Endothelial cell of coronary artery (primary cell): ENCODE measurements at places on chromosomes 6 and 20. TPM values are rescaled to one million over a fixed set of nuclear protein-coding genes. Genes with fewer than 3 reads are reported as not detected.

The PTPRT gene
- total RNA-seq, result not detected in 2 replicates

The CALHM5 gene
- 8.4 and 8.5 TPM in 2 replicates for total RNA-seq

The ZNF343 gene
- total RNA-seq, result 10.3 and 13.5 TPM in 2 replicates

The C6orf15 gene
- not detected in 2 replicates for total RNA-seq

The RIPOR2 gene
- total RNA-seq, result 0.28 TPM in 1 of 2 replicates, not detected in the other

The OXT gene
- not detected in 2 replicates for total RNA-seq

The CALHM4 gene
- total RNA-seq, result 0.18 and 0.19 TPM in 2 replicates

The MTFR2 gene
- total RNA-seq, result 1.5 and 1.7 TPM in 2 replicates

The ATXN1 gene
- total RNA-seq, result 10.6 and 24.8 TPM in 2 replicates

The EMILIN3 gene
- under 0.01 TPM in 1 of 2 replicates, not detected in the other for total RNA-seq

The CDH4 gene
- 3.4 and 4.3 TPM in 2 replicates for total RNA-seq

The KHDC1L gene
- total RNA-seq, result not detected in 2 replicates

The TPD52L1 gene
- 2.9 and 3.3 TPM in 2 replicates for total RNA-seq

The TSBP1 gene
- under 0.01 TPM in 1 of 2 replicates, not detected in the other for total RNA-seq

The SLC13A3 gene
- total RNA-seq, result 0.09 and 0.38 TPM in 2 replicates

The SLC22A3 gene
- total RNA-seq, result 0.09 TPM in 2 replicates

The ABT1 gene
- total RNA-seq, result 17.5 and 21.9 TPM in 2 replicates

The ACTL10 gene
- 1.6 and 3.1 TPM in 2 replicates for total RNA-seq

The LPIN3 gene
- total RNA-seq, result 0.90 and 2.4 TPM in 2 replicates

The ANGPT4 gene
- total RNA-seq, result not detected in 2 replicates

The BTNL2 gene
- total RNA-seq, result not detected in 2 replicates
